Cortex of kidney (tissue), 1 donor: ENCODE measurements at places on chromosomes 5 and 9.

- DNase-seq, result no peak
Observed at GRCh38 chr9:122122903-122123632, 30.0 kb upstream of the TTLL11 start.

DNA sequence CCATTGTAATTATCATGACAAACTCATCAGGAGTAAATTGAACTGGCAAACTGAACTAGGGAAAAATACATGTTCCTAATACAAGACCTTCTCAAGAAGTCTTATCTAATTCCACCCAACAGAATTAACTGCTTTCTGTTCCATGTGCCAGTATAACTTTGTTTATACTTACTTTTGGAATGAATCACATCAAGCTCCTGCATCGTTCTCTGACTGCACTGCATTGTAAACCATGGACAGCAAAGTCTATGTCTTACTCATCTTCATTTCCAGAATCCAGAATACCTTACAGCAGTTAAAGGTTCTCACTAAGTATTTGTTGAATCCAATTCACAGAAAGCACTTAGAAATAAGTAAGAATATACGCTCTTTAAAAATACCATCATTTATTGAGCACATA is 102.8 kb downstream of the PLK2 start:
- no peak for DNase-seq

DNA sequence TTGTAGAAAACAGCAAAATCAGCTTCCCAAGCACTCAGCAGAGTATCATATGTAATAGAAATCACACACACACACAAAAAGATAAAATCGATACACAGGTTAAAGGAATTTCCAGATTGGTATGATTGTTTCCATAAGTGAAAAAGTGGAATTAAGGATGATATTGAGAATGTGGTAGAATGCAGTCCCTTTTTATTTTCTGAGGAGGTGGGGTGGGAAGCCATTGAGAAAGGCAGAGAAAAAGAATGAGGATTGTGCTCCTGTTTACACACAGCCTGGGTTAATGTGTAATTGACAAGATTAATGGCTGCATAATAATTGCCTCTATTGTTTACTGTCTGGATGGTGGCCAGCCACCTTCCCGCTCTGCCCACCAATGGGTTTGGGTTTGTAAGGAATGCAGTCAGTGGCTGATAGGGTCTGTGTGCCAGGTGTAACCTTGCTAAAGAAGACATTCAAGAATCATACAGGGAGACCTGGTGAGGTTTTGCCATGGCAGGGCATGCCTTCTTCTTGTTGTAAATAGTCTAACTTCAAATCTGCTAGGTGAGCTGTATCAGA is 177.2 kb upstream of the MAP3K1 start:
- no peak for DNase-seq

GRCh38 chr9:95366731-95367325 is 49.3 kb upstream of the FANCC start:
- no peak for DNase-seq

DNA sequence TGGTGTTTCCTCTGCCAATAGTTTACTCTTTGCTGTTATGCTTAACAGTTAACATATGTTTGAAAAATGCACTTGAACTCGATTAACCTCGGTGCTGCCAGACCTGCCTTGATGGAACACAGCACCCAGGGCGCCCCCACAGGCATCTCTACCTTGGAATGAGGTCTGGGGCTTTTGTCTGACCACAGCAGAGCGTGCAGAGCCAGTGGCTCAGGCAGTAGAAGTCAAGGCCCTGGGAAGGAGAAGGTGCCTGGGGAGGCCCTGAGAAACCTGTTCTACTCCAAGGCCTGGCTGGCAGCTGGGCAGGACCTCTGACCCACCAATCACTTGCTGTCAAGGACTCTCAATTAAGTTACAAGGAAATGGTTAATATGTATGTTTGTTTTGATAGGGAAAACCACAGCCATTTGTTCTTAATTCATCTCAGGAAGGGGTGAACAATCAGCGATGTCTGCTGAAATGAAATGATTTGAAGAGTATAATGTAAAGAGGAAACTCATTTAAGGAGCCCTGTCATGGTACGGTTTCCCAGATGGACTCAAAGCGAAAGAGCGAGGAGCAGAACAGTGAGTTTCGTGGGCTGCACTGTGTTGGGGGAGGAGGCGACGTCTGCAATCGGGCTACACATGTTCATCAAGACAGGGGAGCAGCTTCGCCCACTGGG is 21.9 kb downstream of the MACROH2A1 start:
- DNase-seq, result no peak

- DNase-seq, result no peak
Observed at GRCh38 chr5:175493260-175493659, 14.9 kb downstream of the SFXN1 start.

GRCh38 chr5:68740226-68740910 is 353.4 kb upstream of the SLC30A5 start:
- no peak for DNase-seq

- no peak for DNase-seq
Observed at GRCh38 chr5:115626445-115626823, 598 bp upstream of the TMED7 start.

DNA sequence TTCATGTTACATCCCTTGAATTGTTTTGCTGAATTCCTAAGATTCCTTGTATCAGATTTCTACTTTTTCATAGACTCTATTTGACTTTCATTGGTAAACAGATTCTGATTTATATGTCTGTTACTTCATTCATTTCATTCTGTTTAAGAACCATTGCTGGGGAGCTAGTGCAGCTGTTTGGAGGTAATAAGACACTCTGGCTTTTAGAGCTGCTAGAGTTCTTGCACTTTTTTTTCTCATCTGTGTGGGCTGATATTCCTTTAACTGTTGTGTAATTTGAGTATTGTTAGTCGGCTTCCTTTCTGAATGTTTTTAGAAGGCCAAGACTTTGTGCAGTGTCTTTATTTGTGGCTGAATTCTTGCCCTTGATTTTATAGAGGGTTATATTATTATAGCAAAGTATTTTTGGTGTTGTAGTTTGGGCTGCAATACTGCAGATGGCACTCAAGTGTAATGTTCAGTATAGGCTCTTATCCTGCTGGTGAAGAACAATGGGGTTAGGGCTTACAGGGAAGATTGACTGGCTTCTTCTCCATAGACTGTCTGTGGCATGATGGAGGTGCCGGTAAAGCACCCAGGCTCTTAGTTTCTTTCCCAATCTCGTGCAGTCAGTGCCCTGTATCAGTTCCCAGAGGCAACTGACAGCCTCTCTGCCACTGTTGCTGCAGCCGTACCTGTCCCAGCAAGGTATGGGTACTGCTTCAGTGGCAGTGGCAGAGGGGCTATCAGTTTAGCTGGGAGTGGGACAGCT is 162.2 kb downstream of the OXCT1 start:
- DNase-seq, result no peak

GRCh38 chr9:107732781-107733522 is 243.4 kb upstream of the KLF4 start:
- no peak for DNase-seq

DNA sequence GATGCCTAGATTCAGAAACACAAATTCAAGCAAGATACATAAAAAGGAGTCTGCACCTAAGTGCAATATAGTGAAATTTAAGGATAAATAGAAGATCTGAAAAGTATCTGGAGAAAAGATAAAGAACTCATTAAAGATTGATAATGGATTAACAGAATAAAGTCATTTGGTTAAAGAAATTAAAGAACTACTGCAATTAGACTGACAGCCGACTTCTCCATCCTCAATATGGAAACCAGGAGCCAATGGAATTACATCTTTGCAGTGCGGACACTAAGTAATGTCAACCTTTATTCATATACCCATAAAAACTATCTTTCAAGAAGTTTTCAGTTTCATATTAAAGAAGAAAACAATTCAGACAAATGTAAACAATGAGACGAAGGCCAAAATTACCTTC is 81.0 kb downstream of the MRPL36 start:
- DNase-seq, result no peak
